ENCODE measurements at places on chromosomes 5 and 9. TPM values are rescaled to one million over a fixed set of nuclear protein-coding genes. Genes with fewer than 3 reads are reported as not detected.

- H3K27me3 ChIP-seq: peaks cover 18% of the 10 kb centered on the region
- no peak overlapping the region for H3K27ac ChIP-seq
- H3K4me3 ChIP-seq: no peak overlapping the region
- H3K36me3 ChIP-seq: no peaks in the 10 kb centered on the region
- H3K4me1 ChIP-seq: peaks cover 8% of the 10 kb centered on the region
Measured at GRCh38 chr9:75482566-75482965, 394.3 kb downstream of the OSTF1 start.

IFNK gene
- not detected for total RNA-seq

GRCh38 chr9:98472216-98472615, 216.8 kb upstream of the TBC1D2 start:
- no peak overlapping the region for H3K4me3 ChIP-seq
- H3K4me1 ChIP-seq: no peaks in the 10 kb centered on the region
- no peak overlapping the region for H3K27ac ChIP-seq
- H3K36me3 ChIP-seq: no peaks in the 10 kb centered on the region
- peaks cover 5% of the 10 kb centered on the region for H3K27me3 ChIP-seq

DNA sequence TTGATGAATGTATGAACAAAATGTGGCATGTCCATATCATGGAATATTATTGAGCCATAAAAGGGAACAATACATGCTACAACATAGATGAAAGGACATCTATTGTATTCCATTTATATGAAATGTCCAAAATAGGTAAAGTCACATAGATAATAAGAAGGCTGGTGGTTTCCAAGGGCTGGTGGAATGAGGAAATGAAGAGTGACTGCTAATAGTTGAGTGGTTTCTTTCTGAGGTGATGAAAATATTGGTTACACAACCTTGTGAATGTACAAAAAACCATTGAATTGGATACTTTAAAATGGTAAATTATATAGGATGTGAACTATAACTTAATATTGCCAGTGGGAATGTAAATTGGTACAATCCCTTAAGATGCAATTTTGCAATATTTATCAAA, 5.2 kb downstream of the ARSB start:
- no peak overlapping the region for H3K4me3 ChIP-seq
- H3K36me3 ChIP-seq: no peaks in the 10 kb centered on the region
- no peak for DNase-seq
- peaks cover 38% of the 10 kb centered on the region for H3K4me1 ChIP-seq
- no peak overlapping the region for H3K27ac ChIP-seq

PCDHGA7 gene
- total RNA-seq: 0.38 TPM

DNA sequence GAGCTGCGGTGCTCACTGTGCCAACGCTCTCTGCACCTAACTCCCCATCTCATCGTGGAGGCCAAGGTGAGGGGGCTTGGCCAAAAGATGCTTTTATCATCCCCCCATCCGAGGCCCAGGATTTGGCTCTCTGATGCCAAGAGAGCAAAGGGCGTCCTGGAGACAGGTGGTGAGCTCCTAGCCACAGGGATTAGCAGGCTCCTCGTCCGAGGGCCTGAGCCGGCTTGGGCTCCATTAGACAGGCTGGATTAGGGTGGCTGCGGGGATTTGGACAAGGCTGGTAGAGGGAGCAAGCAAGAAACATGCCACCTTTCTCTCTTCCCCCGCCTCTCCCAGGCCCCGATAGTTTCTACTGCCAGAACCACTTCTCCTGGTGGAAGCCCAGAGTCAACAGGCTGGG, 1.0 kb upstream of the GRM6 start:
- no peak for DNase-seq
- H3K27me3 ChIP-seq: peaks cover 61% of the 10 kb centered on the region
- H3K27ac ChIP-seq: no peak overlapping the region
- H3K36me3 ChIP-seq: peaks cover 2% of the 10 kb centered on the region
- no peak overlapping the region for H3K4me3 ChIP-seq
- no peaks in the 10 kb centered on the region for H3K4me1 ChIP-seq

ANKRD34B gene
- not detected for total RNA-seq

HABP4 gene
- total RNA-seq: 15.5 TPM

DNA sequence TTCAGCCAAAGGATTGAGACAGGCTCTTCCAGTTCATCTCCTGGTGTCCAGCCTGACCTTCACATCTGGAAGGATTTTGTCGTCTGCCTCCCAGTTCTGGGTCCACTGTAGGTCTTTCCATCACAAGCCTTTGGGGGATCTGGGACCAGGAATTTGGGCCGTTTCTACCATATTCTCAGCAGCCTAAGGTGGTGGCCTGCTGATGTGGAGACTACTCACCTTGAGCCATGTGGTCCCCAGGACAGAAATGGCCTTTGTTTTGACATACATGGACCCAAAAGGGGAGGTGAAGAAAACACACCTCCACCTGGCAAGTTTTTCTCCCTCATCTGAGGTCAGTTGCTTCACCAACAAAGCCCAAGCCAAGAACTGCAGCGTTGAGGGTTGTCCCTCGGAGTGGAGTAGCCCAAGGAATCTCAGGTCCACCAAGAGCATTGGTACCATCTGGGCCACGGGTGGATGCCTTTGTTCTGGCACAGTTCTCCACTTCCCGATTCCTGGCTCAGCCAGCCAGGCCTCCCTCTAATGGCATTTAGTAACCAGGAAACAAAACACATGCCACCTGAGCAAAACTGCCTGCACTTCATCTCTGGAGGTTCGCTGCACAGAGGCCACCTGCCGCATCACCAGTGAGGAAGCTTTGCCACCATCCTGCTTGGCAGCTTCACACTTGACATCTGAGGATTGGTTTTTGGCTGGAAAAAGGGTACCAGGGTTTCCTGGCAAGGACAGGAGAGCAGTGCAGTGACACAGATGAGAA, 24.7 kb downstream of the AMBP start:
- no peaks in the 10 kb centered on the region for H3K4me1 ChIP-seq

PCDHGC5 gene
- 2.6 TPM for total RNA-seq

MAMDC4 gene
- total RNA-seq: 22.6 TPM
